ENCODE measurements at places on chromosomes 11 and 22.
A peak's percentile ranks its signal among the peaks of the same experiment; 100 is the strongest.

DNA sequence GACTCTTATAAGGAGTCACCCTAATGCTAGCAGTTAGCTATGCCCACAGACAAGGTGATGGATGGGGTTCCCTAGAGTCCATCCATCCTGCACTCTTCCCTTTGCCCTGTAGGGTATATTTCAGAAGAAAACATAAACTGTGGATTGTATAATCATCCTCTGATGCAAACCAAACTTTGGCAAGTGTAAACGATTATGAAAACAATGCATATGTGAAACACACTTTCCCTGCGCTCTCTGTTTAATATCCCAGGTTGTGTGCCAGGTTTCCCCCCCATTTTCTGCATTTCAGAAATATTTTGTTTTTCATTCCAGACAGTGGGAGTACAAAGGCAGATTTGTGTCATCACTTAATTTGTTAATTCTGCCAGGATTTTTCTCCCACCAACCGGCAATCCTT is 110.0 kb downstream of the LDLRAD3 start:
- no peak for DNase-seq

- no peak for DNase-seq
These were observed 49.5 kb downstream of the MICAL3 start for GRCh38 chr22:17974703-17975372.

GRCh38 chr11:18986744-18987143 is 47.5 kb upstream of the MRGPRX1 start:
- no peak for DNase-seq

- no peak for DNase-seq
These were observed 51.6 kb upstream of the CCDC34 start for GRCh38 chr11:27414644-27415043.

GRCh38 chr11:64372802-64373597 is 14.0 kb downstream of the RPS6KA4 start:
- no peak for DNase-seq

GRCh38 chr11:123111465-123111864 is 49.5 kb upstream of the HSPA8 start:
- DNase-seq, result no peak

DNA sequence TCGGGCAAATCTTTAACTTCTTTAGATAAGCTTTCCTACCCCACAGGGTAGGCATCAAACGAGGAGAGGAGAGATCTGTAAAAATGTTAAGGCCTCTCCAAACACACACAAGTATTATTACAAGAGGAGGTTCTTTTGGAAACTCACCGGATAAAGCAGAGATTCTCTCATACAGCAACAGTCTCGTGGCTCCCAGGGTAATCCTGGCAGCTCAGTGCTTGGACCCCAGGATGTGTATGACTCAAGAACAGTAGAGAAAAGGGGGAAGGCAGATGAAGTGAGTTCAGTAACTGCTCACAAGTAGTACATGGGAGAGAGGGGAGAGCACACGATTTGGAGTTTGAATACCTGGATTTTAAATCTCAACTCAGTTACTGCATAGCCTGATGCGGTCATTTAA is 120.9 kb downstream of the FEZ1 start:
- no peak for DNase-seq

DNA sequence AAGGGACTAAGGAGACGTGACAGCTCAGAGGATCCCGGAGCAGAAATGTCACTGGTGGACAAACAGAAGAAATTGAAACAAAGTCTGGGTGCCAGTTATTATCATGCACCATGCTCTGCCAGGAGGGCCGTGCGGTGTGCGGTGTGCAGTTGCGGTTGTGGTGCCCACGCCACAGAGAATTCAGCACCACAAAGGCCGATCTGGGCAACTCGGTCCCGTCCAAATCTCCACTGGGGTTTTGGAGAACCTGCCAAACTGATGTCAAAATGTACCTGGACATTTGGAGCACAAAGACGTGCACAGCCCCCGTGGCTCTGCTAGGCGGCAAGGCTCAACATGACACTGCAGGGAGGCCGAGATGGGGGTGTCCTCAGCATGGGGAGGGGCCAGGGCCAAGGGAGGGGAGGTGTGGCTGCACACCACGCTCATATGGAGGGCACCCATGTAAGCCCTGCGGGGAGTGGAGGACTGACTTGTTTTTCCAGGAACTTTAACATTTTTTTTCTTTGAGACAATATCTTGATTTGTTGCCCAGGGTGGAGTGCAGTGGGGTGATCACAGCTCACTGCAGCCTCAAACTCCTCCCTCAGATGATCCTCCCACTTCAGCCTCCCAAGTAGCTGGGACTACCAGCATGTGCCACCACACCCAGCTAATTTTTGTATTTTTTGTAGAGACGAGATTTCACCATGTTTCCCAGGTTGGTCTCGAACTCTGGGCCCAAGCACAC is 39.4 kb downstream of the GNB1L start:
- no peak for DNase-seq

- DNase-seq, result no peak
These were observed 74.9 kb upstream of the RAG2 start for GRCh38 chr11:36672815-36673450.

DNA sequence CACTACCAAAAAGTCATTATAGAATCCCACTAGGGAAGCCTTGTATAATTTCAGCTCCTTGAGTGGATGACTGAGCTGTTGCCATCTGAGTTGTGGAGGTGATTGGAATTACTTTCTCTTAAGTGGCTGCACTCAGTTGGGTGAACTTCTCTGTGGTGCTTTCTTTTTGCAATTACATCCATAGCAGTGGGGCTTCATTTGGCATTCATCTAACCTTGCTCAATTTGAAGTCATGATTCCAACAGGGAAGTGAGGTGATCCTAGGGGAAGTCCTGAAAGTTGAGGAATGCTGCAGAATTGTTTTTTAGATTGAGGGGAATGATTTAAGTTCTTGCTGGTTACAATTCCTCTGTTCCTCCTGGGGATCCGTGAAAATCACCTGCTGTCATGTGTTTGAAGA is 39.6 kb downstream of the ARHGAP42 start:
- DNase-seq, result no peak

GRCh38 chr11:69131644-69132300 is 24.0 kb upstream of the SMIM38 start:
- peak; percentile 81 for DNase-seq

DNA sequence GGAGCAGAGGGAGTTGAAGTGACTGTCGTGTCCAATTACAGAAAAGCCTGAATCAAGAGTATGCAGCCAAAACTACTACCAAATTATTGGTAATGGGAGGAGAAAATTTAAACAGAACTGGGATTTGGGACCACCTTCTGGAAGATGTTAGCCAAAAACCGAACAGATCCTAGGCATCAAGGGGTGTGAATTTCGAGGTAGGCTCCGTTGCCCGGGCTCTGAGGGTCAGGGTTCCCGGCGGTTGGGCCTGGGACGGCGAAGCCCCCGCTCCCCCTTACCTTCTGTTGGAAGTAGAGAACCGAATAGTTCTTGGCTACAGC is 313 bp downstream of the PRCP start:
- no peak for DNase-seq

GRCh38 chr11:44727373-44728287 is 868 bp downstream of the TSPAN18 start:
- peak; percentile 73 for DNase-seq

GRCh38 chr22:17903564-17904295 is 120.6 kb downstream of the MICAL3 start:
- DNase-seq, result no peak

DNA sequence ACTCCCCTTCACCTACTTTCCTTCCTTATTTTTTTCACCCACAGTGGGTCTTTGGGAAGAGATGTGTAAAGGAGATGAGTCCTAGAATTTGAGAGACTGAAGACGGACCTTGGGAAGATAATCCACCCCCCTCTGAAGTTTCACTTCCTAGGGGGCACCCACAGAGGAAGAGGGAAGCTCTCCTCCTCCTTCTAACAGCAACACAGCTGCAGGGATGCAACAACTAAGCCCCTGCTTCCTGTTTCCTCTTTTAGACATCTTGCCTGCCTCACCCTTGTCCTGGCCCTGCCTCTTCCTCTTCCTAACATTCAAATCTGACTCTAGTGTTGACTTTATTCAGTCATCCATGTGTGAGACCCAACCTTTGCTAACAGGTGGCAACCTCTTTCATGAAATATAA is 424.6 kb downstream of the BUD13 start:
- DNase-seq, result no peak

DNA sequence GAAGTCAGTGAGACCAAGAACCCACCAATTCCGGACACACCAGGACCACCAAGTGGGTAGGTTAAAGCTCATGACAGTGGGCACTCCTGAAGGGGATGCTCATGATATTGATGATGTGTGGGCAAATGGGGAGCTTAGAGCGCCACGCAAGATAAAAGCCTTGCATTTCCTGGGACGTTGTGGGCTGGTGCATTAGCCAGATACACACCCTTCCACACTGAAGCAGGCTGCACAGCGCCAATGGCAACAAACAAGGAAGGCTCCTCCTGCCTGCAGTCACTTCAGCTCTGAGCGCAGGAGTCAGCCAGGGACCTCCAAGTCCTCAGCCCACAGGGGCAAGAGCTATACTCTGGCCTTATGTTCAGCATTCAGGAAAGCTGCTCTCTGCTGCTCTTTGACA is 20.6 kb downstream of the TMEM218 start:
- DNase-seq, result no peak

GRCh38 chr11:2995893-2996554 is 3.9 kb upstream of the NAP1L4 start:
- no peak for DNase-seq

DNA sequence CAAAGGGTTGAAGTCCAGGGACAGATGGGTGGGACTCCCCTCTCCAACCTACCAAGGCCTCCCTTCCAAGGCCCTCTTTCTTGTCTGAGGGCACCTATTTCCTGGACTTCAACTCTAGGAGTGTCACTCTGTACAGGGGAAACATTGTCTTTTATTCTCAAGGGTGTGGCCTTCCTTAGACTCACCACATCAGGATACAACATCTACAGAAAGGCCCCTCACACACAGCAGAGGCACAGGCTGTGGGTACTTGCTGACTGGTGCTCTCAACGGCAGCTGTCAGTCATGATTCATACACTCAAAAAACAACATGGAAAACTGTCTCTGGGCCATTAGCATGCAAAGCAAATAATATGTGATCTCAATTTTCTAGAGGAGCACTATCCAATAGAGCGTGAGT is 78.0 kb downstream of the RCN1 start:
- DNase-seq, result no peak

DNA sequence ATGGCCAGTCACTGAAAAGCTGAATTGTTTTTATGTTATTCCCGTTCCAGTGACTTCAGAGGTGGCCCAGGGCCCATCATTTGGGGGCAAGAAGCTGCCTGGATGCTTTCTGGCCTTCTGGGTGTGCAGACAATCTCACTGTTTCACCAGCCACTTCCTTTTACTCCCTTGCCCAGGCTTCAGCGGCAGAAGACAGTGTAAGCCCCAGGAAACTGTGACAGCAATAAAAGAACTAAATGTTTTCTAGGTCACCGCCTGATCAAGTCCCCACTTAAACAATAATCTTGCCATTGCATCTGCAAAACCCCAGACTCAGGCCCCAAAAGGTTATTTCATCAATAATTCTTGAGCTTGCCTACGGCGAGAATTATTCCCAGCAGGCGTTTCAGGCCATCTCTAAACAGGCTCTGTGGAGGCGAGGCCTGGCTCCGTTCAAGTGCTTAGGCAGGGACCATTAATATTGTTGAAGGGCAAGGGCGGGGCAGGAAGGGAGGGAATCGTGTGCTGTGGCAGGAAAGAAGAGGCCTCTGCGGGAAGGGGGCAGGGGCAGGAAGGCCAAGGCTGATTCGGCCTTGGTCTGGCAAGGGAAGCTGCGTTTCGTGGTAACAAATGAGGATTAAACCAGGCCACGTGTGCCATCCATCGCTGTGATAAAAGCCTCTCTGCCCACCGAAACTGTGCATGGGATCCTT is 252.3 kb downstream of the KIRREL3 start:
- no peak for DNase-seq

- no peak for DNase-seq
These were observed 29.0 kb upstream of the NAP1L4 start for GRCh38 chr11:3021125-3021524.

GRCh38 chr11:115324581-115325432 is 179.4 kb downstream of the CADM1 start:
- DNase-seq, result no peak

DNA sequence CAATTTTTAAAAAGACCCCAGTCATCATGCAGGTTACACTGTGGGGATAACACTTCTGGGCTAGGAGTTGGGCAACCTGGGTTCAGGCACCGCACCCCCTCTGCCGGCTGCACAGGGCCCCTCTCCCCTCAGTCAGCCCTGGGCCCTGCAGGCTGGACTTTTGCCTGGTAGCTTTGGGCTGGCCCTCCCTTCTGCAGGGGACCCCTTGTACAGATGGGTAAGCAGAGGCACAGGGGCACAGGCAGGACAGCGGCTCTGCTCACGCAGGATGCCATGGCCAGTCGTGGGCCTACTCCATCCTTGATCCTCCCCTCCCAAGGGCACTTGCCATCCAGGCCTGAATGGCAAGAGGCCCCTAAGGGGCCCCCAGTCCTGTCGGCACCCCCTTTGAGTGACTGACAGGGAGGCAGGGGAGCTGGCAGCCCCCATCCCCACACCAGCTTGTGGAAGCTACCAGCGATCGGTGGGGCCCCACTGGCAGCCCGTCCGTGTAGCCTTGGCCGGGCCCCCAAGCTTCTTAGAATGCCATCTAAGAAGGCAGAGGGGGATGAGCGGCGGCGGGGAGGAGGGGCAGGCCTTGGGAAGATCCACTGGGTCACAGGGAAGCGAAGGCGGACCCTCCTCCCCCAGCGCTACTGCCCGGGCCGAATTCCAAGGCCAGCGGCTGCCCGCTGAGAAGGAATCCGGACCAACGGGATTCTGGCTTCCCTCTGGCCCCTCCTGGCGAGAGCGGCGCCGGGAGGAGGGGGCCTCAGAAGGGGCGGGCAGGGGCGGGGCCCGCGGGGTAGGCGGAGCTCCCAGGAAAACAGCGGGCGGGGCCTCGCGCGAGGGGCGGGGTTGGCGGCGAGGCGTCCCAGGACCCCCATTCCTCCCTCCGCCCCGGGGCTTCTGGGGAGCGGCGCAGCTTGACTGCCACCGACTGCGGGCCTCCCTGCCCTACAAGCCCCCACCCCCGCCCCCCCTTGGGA is 6.8 kb upstream of the CHKA start:
- peak; percentile 89 for DNase-seq

DNA sequence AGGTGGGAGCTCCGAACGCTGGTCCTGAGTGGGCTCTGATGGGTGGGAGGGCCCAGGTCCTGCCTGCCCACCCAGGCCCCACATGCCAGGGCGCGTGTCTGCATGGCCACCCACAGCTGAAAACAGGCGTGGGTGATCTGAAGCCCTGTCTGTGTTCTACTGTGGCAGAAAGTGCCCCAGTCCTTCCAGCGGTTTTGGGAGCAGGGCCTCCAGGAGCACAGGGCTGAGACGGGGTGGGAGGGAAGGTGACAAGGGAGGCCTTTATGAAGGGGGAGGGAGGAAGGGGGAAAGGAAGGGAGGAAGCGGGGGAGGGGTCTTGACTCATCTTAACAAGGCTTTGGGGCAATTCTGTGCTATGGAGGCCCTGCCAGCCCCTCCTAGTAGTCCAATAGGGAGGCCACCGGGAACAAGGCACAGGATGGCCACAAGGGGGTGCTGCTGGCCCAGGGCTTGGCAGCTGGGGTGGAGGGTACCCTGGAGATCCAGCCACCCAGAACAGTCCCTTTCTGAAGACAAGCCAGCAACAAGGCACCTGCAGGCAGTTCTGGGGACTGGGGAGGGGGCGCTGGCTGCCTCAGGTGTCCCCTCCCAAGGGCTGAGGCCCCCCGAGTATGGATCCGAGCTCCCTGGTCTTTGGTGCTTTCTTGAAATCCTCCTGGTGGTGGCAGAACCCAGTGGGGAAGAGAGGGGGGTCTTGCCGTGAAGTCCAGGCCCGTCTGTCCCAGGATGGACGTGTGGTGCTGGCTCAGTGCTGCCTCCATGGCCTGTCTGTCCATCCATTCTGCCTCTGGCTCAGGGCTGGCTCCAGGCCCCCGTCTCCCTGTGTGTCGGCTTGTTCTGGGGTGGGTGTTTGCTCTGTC is 6.3 kb upstream of the FADS3 start:
- DNase-seq, result peak; percentile 56
